Jurkat, Clone E6-1 (cell line): ENCODE measurements at places on chromosomes 12 and 14.

DNA sequence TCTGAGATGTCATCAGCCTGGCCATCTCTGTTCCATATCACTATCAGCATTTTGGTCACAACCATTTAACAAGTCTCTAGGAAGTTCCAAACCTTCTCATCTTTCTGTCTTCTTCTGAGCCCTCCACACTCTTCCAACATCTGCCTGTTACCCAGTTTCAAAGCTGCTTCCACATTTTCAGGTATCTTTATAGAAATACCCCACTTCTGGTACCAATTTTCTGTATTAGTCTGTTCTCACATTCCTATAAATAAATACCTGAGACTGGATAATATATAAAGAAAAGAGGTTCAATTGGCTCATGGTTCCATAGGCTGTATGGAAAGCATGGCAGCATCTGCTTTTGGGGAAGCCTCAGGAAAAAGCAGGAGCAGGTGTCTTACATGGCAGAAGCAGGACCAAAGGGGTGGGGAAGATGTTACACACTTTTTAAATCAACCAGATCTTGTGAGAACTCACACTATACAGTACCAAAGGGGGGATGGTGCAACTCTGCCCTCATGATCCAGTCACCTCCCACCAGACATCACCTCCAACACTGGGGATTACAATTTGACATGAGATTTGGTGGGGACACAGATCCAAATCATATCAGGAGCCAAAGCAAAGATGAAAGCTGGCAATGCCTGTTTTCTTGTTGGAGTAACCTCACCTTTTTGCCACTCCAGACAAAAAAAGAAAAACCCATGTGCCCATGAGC, 37.4 kb downstream of the CREBL2 start:
- no peak for DNase-seq

- peak; percentile 37 for DNase-seq
These were observed 11.1 kb upstream of the LGALS3 start for GRCh38 chr14:55117803-55118441.

GRCh38 chr14:33993246-33993645, 42.4 kb upstream of the EGLN3 start:
- DNase-seq, result no peak

GRCh38 chr14:23551266-23552028, at the start of gene ZFHX2:
TSS of gene ZFHX2 (minus strand) at chr14:23551765. CDS start at chr14:23535325, 16,440 bp downstream.
- peak; percentile 58 for DNase-seq

GRCh38 chr14:37466623-37467088, 128.4 kb downstream of the FOXA1 start:
- no peak for DNase-seq

DNA sequence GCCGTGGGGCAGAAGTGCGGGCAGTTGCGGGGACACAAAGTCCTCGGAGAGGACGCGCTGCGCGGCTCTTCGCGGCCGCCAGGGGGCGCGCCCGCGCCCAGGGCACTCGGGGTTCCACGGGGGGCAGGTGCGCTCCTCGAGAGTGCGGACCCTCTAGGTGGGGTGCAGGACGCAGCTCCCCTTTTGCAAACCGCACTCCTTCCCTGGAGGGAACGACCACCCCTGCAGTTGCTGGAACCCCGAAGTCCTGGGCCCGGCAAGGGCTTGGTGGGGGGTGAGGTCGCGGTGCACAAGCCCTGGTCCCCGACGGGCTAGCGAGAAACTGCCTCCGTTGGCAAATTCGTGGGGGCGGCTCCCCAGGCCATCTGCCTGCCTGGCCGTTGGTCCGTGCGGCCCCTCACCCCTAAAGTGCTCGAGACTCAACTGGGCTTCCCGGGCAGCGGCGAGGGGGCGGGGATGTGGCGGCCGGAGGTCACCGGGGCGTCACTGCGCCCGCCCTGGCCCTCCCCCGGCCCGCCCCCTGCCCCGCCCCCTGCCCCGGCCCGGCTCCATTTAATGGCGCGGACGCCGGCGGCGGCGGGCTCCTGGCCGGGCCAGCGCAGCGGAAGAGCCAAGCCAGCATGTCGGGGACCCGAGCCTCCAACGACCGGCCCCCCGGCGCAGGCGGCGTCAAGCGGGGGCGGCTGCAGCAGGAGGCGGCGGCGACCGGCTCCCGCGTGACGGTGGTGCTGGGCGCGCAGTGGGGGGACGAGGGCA, at the start of gene ADSS1:
Gene ADSS1, plus strand, starts transcription at position 579 of the 756 bp plus-strand sequence. Its CDS starts 42 bp downstream, at position 621.
- peak; percentile 11 for DNase-seq

DNA sequence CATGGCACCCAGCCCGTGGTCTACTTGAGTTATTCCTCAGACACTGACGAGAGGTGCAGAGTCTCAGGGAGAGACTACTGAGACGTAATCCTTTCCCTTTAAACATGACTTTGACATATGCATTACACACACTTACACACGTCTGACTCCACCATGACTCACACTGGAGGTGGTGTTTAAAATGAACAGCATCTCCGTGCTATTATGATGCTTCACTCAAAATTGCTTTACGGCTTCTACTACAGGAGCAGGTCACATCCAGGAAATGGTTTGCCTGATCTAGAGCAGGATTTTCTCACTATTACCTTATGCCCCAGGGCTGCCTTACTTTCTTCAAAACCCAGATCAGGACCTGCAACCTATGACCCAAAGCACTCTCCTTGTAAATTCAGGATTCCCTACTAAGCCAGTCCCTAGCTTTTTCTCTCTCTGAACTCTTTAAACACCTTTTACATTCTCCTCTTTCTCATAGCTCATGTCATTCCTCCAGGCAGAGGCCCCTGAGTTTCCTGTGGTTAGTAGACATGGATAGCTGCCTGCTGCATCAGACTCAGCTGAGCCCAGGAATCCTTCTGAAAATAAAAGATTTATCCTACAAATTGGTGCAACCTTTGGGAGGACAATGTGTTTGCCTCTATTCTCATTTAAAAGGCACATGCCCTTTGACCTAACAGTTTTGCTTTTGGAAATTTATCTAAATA, 31.2 kb downstream of the TMCC3 start:
- no peak for DNase-seq

DNA sequence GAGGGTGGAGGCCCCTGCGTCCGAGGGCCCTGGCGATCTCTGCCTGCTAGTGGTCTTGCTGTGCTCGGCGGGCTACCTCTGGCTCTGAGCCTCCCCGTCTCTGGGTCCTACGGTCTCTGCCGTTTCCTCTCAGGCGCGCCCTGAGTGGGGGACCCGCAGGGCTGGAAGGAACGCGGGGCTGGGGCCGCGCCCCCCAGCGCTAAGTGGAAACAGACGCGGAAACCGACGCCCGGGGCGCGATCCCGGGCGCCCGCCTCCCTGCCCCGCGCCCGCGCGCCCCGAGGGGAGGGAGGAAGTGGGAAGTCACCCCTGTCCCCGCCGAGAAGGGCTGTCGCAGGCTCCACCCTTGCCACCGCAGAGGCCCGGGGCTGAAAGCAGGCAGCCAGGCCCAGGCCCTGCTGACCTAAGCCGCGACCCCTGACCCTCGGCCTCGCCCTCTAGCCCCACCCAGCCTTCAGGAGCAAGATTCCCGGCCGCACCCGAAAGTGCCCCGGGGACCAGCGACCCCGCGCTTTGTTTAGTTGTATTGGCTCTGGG, 831 bp downstream of the CRIP1 start:
- no peak for DNase-seq

- DNase-seq, result no peak
These were observed 84.0 kb downstream of the LRRC9 start for GRCh38 chr14:60003991-60004390.

GRCh38 chr12:90652280-90652679, 302.7 kb downstream of the CCER1 start:
- no peak for DNase-seq

DNA sequence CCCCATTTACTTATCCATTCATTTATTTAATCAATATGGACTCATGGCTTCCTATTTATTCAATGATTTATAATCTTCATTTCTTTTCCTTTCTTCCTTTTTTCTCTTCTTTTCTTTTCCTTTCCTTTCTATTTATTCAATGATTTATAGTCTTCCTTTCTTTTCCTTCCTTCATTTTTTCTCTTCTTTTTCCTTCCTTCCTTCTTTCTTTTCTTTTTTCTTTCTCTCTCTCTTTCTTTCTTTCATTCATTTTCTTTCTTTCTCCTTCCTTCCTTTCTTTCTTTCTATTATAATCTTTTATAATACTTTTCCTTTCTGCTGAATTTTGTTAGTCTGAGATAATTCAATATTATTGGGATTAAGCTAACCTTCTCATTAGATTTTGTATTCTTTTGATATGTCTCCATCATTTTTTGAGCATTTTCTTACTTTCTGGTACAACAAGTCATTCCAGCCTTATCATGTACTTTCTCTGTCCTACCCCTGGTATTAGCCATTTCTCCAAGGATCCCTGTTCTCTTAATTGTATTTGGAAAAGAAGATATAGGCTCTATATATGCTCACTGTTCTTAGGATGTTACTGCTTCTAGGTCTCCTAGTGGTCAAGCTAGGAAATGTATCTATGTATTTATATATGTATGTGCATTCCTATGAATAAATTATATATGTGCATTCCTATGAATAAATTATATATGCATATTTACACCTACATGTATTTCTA, 12.1 kb downstream of the LACRT start:
- peak; percentile 18 for DNase-seq

- DNase-seq, result no peak
These were observed 232.2 kb downstream of the NUAK1 start for GRCh38 chr12:105906561-105906960.

DNA sequence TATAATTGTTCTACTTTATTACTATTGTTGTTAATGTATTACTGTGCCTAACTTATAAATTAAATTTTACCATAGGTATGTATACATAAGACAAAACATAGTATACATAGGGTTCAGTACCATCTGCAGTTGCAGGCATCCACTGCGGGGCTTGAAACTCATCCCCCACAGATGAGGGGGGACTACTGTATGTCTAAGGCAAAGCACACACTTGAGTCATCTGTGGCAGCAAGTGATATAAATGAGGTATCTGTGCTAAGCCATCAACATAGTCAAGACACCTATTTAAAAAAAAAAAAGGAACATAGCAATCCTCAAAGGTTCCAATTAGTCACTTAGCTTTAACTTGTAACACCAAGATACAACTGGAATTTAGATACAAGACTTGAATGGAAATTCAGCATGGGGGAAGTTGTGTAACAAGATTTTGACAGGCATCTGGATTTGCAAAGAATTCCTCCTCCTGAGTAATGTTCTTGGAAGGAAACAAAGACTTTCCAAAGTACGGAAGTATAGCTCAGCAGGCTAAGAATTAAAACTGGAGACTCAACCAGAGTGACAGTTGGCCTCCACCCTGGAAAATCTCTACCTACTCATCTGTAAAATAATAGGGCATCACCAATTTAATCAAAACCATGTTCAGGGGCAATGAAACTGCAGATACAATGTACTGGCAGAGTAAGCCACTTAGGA, 14.9 kb downstream of the DCAF5 start:
- no peak for DNase-seq

- no peak for DNase-seq
These were observed 16.8 kb downstream of the ATP5MC2 start for GRCh38 chr12:53659011-53659551.

DNA sequence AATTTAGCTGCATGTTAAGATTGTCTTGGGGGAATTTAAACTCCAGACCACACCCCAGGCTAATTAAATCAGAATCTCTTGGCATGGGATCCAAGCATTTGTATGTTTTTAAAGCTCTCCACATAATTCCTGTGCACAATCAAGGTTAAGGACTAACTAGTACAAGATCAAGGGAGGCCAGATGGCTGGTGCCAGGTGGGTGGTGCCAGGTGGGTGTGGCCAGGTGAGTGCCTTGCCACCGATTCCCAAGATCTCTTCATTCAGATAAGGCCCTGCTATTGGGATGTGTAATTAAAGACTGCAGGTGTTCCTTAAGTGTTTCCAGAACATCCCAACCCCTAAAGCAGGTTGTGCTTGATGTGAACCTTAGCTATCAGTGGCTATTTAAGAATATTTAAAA, 75.1 kb downstream of the NRXN3 start:
- no peak for DNase-seq

DNA sequence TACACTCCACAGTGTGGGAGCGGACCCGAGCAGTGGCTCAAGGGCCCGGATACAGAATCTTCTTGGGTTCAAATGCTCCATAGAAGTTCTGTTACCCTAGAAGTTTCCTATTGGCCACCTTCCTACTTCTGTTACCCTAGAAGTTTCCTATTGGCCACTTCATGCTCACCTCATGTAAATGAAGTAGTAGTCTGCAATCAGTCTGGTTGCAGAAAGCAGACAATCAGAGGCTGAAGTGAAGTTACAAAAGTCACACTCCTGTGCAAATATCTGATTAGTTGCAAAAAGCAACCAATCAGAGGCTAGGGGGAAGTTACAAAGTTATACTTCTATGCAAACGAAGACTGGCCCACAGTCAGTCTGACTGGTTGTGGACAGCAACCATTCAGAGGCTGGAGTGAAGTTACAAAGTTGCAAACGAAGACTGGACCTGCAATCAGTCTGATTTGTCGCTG, 77.8 kb upstream of the CPNE8 start:
- no peak for DNase-seq

DNA sequence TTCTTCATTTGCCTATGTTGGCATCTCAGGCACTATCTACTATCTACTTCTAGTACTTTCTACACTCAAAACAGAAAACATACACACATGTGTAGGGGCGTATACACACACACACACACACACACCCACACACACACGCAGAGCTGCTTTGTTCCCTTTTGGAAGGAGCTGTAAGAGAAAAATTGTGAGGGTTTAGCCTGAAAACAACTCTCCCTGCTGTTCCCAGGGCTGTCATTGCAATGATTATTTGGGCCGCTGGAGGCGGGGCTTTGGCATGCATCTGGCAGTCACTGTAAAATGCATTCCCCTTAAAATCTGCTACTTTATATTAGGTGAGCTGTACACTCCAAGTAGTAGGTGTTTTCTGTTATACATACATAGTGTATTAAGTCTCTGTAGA, 29.1 kb upstream of the SLC38A2 start:
- DNase-seq, result no peak

GRCh38 chr14:36818794-36819384, 157.2 kb downstream of the PAX9 start:
- no peak for DNase-seq

DNA sequence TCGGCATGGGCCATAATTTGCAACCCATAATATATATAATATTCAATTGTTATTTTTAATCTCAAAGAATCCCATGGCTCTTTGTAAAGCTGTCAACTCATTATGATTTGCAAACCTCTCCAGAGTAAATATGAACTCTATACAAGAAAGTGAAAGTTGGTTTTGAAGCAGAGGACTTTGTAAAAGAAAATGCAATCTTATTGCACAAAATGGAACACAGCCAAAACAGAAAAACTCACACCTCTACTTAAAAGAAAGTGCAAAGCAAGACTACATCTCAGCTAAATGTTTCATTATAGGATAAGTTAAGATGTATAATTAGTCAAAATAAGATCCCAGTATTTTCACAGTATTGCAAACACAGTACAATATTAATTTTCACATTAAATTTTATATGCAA, 111.2 kb upstream of the FLRT2 start:
- DNase-seq, result no peak

DNA sequence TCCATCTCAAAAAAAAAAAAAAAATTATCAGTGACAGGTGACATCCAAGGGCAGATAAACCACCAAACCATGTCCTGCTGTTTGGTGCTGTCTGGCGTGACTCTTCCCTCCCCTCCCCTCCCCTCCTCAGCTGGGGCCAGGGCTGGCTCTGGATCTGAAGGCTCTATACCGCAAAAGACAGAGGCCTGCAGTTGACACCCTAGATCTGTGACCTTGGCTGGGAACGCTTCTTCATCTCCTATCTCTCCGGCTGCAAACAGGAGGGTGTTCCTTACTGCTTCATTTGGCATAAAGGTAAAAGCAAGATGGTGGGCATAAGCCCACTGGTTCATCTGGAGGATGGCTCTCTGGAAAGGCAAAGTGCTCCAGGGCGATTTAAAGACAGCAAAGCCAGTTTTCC, 126.8 kb upstream of the PRMT8 start:
- DNase-seq, result no peak

- DNase-seq, result no peak
These were observed 44.3 kb downstream of the TMTC2 start for GRCh38 chr12:82730953-82731459.

GRCh38 chr12:67909091-67909531, 80.1 kb upstream of the IFNG-AS1 start:
- no peak for DNase-seq
